H1 (cell line): ENCODE measurements at places on chromosomes 6 and 20. TPM values are rescaled to one million over a fixed set of nuclear protein-coding genes. Genes with fewer than 3 reads are reported as not detected.
A peak's percentile ranks its signal among the peaks of the same experiment; 100 is the strongest.

DNA sequence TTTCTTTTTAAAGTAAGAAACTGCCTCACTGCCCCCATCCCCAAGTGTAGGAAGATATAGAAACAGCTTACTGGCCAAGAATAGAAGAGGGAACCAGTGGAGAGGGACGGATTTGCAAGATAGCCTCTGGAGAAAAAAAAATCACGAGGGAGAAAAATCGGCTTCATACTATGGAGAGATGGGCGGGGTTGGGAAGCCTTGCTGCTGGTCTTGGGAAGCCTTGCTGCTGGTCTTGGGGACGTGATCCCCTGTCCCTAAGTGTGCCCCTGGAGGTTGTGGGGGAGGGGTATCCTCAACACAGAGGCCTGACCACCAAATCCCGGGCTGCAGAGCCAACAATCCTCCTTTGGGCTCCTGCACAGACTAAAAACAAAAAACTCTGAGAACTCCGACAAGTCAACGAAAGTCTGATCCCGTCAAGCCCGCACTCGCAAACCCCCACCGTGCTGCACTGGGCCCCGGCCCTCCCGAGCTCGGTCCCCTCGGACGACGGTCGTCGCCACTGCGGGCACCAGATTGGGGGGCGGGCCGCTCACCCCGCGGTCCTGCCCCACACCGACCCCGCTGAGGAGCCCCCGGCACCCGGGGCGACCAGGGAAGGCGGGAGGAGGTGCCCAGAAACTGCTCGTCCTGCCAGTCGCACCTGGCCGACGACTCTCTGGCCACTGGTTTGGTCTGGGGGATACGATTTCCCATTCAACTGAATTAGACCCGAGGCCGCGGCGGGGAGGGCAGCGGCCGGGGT lies 750 bp downstream of the MAP7 start:
- DNase-seq = no peak

DNA sequence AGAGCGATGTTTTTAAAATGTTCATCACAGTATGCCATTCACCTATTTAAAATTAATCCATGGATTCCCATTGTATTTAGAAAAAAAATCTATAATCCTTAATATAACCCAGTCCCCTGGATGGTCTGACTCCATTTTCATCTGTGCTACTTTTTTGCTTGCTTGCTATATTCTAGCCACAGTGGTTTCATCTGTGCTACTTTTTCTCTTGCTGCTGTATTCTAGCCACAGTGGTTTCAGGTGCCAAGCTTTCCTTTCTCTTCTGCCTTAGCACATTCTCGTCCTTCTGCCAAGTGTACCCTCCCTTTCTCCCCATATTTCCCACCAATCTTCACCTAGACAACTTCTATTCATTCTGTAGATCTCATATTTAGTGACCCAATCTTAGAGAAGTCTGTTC lies 33.3 kb upstream of the SOX4 start:
- DNase-seq = no peak

DNA sequence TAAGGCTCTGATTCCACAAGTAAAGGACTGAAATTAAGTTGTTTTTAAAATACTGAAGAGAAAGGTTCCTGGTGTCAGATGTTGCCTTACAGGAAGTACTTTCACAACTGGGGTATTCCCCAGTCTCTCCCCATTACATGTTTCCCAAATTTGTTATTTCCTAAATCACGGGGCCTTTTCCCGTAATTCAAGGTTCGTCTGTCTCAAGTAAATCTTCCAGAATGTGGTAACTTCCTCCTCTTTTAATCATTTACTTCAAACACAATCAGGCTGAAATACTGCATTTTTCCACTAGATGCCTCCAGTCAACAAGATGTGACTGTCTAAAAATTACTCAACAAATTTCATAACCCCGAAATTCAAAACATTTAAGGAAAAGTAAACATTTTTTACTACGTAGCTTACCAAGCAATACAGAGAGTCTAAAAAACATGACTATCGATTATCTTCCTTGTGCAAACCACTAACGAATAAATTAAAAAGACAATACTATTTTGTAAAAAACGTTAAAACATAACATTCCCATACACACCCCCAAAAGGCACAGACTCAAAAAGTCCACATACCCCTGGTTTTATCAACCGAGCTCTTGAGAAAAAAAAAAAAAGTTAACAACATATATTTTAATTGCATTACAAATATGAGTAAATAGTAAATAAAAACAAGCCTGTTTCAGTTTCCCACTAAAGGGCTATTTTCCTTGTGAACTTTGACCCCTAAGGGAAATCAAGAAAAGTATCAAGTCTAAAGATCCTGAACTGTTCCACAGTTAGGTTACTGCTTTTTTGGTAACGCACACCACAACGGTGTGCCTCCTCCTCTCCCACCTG lies 1.7 kb downstream of the SOD2 start:
- no peak for DNase-seq

ANKRD66 gene
- total RNA-seq = not detected in 2 replicates

CALHM4 gene
- not detected in 2 replicates for total RNA-seq

DNA sequence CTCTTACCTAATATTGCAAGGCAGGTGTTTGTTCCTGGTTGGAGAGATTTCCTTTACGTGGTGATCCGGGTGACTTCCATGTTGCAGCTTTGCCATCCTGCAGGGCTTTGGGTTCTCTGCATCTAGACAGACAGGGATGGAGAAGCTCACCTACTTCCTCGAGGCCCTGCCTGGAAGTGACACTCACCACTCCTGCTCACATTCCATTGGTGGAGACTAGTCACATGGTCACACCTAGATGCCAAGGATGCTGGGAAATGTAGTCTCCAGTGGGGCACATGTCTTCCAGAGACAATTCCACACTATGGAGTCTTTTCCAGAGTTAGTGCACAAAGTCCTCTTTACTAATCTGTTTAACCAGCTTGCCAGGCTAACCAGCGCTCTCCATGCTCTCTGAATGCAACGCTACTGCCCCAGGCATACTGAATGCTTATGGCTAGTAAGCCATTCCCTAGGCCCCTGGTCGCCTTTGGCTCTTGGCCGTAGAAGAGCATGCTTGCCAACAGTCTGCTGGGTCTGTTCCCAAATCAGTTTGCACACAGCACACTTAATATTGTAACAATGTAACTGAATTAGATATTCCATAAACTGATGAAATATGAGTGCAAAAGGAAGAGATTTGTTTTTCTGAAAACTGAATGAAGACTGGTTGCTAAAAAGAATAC lies 6.7 kb upstream of the KCNK15 start:
- peak; percentile 75 for DNase-seq

MAFB gene
- 1.6 and 1.8 TPM in 2 replicates for total RNA-seq

RANBP9 gene
- 34.3 and 36.7 TPM in 2 replicates for total RNA-seq

DNA sequence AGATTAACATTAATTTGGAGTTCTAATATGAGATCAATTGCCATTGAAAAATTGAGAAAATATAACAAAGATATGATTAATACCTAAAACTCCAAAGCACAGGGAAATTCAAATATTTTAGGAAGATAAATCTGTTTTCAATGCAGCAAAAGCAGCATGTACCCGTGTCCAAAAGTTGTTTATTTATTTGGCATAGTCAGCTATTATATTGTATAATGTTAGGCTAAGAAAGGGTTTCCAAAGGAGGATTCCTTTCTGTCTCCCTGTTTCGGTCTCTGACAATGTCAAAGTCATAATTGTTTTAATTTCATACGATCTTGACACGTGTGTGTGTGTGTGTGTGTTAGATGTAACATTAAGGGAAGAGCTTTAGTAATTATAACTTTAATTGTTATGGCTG lies 914.5 kb downstream of the EYS start:
- DNase-seq = no peak

GRCh38 chr20:53943522-53944291 lies 126.7 kb downstream of the BCAS1 start:
- DNase-seq = peak; percentile 44

DNA sequence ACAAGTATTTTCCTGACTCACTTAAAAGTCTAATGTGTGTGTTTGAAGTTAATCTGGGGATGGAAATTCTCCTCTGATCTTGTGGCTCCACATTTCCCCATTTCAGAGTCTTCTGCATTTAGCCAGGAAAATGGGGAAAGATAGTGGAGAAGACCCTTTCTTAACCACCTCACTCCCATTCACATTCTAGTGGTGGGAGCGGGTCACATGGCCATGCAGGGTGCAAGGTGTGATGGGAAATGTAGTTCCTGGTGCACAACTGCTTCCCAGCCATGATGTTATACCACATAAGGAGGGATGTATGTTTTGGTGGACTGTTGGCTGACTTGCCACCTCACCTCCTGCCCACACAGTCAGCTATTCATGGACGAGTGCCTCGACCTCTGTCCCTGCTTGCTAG lies 61.8 kb downstream of the BANF2 start:
- no peak for DNase-seq

- no peak for DNase-seq
Observed at GRCh38 chr6:449486-450419, 58.2 kb downstream of the IRF4 start.

DNA sequence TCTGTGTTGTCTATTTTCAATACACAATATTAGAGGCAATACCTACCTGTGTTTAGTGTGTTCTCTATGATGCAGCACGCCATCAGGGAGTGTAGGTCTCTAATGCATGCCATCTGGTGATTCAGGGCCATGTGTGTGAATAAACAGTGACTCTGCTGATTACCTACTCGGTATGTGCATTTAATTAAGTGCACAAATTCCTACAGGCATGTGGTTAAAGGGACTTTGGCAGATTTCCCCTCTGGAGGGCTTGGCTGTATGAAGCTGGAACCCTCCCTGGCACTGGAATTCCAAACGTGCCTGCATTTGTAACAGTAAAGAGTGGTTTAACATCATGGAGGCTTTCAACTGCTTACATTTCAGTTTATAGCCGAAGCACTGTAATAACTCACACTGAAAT lies 401.5 kb upstream of the SASH1 start:
- peak; percentile 9 for DNase-seq

NXT1 gene
- total RNA-seq = 20.4 and 23.1 TPM in 2 replicates

GRCh38 chr6:118872726-118873125 lies 21.2 kb upstream of the ASF1A start:
- no peak for DNase-seq

DNA sequence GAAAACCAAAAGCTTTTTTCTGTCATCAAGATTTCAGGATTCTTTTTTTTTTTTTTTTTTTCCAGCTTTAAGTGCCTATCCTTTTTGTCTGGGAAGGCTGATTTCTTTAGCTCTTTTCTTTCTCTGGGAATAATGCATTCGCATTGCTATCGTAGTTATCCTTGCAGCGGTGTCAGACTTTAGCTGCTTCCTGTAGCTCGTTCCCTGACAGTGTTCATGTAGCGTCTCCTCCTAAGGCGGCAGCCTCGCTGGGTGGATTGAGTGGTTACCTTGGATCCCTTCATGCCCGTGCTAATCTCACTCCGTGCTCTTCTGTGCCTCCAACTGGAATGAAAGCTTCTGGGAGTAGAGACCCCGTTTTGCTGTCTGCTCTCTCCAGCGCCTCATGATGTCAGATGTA lies 43.1 kb downstream of the UST start:
- no peak for DNase-seq
